ENCODE measurements at places on chromosomes 2 and 18.
A peak's percentile ranks its signal among the peaks of the same experiment; 100 is the strongest.

DNA sequence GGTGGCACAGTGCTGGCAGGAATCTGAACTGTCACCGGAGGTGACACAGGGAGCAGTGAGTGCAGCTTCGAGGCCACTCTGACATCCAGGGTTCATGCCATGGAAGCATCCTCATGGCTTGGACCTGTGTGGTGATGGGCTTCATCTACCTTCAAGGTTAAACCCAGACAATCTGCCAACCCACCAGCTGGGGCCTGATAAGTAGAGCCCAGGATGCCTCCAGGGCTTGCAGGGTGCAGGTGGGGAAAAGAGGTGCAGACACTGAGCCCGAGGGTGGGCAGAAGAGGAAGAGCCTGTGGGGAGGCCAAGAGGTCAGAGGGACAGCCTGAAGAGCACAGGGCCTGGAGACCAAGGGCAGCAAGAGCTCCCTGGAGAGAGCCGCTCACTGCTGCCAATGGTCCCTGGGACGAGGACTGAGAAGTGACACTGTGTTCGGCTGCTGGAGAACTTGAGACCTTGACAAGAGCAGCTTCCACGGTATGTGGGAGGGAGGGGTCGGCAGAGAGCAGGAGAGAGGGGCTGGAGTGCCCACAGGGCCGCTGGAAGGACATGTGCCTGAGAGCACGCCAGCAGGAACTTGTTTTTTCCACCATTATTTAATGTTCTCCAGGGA, 8.1 kb upstream of the HES6 start:
- no peak for DNase-seq

DNA sequence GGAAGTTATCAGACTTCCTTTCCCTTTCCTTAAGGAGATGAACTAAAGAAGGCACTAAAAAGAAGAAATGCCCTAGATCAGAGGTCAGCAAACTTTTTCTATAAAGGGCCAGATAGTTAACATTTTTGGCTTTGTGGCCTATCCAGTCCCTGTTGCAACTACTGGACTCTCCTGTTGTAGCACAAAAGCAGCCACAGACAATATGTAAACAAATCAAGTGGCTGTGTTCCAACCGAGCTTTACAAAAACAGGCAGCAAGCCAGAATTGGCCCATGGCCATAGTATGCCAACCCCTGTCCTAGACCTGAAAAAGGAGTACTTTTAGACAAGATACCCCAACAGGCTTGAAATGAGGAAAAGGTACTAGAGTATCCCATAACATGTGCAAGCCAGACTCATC, 10.9 kb downstream of the NHEJ1 start:
- DNase-seq: no peak

DNA sequence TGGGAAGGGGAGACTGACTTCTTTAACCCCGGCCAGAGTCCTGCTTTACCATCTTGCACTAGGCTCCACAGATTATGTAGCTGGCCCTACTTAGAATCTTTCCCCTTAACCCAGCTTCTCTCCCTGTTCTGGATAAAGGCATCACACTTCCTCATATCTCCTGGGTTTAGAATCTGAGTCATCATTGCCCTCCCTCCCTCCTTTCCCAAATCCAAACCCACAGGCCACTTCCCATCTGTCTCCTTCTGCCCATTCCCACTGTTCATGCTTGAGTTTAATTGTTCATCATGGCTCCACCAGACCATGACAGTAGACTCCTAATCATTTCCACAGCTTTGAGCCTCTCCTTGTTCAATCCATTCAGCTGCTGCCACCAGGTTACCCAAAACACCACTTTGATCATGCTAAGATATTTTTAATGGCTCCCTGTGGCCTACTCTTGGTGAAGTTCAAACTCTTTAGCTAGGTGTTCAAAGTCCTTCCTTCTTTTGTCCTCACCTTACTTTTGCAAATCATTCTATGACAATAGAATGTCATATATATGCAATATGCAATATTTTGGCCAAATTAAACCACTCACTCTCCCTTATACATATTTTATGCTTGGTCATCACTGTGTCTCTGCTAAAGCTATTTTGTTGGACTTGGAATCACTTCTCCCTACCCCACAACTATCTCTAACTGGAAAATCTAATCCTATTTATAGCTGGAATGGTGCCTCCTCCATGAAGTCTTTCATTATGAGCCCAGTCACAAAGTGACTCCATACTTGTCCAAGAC, 5.5 kb downstream of the PDE11A start:
- no peak for DNase-seq

DNA sequence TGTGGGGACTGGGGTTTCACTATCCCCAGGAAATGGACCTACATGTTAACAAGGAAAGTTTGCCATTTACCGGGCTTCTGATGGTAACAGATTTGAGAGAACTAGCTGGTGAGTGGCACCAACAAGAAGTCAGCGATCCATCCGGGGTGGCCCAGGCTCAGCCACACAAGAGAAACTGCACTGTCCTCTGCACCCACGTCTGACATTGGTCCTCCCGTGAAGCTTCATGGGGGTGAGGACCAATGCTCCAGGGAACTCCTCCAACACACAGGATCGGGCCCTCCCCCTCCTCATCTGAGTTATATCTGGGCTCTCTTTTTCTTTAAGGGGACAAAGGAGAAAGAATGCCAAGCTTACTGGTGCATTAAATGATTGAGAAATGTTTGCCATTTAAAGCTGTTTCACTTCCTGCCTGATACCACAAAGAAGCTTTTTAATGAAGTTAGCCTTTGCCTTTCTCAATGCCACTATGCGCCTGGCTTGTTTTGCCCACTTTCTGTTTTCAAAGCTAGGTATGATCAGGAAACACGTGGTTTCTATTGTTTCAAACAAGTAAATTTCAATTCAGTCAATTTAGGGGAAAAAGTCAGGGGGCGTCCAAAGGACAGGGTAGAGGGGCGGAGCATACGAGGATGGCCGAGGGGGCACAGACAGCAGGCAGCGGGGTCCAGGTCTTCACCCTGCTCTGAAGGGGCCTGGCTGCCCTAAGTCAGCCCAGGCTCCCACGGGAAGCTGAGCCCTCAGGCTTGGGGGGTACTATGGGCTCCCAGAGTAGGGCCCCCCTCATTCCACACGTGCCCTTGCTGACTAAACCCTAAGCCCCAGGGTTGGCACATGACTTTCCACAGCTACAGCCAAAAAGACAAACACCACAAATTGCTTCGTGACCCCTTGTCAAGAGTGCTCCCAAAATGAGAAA, 204.0 kb upstream of the ID2 start:
- peak; percentile 67 for DNase-seq

DNA sequence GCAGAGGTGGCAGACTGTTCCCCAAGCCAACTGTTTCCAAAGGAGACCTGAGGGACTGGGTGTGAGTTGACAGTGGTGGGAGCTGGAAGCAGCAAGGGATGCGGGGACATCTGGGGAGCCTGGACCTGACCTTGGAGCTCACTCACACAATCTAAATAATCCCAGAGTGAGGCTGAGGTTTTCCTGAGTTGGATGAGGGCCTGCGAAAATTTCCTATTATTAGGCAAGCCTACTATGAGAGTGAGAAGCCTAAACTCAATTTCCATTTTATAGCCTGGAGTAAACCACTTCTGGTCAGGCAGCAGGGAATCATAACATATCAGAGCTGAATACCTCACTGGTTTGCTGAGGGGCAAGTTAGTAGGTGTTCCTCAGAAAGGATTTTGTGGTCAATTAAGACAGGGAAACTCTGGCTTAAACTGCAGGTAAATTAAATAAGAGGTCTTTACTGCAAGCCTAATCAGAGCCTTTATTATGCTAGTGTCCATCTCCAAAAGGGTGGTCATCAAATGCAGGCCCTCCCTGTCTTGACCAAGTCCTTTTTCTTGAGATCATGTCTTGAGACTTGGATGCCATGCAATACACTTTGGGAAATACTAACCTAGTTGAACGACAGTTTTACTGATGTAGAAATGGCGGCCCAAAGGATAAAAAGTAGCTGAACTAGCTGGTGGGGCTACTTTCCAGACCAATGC, 1.7 kb upstream of the COX5B start:
- DNase-seq: no peak

GRCh38 chr2:202196727-202197126, 41.7 kb downstream of the SUMO1 start:
- DNase-seq: no peak

GRCh38 chr2:177245010-177245422, 19.5 kb downstream of the NFE2L2 start:
- no peak for DNase-seq

GRCh38 chr2:86033751-86034692, 71.7 kb downstream of the POLR1A start:
- DNase-seq: no peak

GRCh38 chr2:75031906-75032803, 73.7 kb downstream of the POLE4 start:
- DNase-seq: no peak

DNA sequence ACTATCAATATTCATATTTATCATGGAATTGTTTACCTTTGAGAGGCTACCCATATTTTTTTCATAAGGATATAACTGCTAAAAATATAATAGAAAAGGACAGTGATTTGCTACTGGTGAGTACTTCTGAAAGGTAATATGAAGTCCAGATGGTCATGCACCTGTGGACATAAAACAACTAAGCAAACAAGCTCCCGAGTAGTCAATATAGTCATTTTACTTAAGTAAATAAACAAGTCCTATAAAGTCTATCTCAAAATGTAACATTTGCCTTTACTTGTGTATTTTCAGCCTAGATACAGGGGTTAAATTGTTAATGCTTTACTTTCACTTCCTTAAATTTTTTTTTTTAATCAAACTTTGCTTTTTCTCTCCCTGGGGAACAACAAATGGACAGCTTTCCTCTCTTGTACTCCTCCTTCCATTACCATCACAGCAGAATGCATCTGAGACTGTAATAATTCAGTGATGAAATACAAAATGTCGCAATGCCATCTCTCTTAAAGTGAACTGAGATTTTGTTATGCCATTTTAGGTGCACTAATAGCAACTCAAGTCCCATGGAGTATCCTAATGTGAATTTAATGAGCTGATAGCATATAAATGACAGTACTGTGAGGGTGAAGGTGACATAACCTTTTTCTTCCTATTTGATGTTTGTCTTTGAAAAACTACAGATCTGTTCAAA, 1325.4 kb upstream of the ZEB2 start:
- DNase-seq: no peak

GRCh38 chr18:55983433-55983832, 395.4 kb upstream of the TCF4 start:
- no peak for DNase-seq

DNA sequence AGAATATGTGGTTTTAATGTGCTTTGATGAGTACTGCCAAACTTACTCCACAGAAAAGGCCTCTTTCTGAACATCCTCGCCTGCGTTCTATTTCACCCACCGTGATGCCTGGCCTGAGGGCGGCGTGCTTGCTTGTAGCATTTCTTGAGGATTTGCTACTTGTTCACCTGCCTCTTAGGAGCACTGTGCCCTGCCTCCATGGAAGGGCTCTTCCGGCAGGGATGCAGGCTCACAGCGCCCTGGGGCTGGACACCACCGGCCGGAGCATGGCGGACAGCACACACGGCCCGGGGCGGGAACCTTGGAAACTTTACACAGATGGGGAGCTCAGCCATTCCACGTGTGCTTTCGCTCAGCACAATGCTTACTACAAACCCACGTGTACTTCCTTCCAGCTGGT, 37.1 kb downstream of the ANO7 start:
- DNase-seq: no peak
